OCI-LY7 (cell line): ENCODE measurements at places on chromosomes 5 and 9.

GRCh38 chr9:28583832-28584231 is 1010.6 kb upstream of the C9orf72 start:
- no peak for DNase-seq

DNA sequence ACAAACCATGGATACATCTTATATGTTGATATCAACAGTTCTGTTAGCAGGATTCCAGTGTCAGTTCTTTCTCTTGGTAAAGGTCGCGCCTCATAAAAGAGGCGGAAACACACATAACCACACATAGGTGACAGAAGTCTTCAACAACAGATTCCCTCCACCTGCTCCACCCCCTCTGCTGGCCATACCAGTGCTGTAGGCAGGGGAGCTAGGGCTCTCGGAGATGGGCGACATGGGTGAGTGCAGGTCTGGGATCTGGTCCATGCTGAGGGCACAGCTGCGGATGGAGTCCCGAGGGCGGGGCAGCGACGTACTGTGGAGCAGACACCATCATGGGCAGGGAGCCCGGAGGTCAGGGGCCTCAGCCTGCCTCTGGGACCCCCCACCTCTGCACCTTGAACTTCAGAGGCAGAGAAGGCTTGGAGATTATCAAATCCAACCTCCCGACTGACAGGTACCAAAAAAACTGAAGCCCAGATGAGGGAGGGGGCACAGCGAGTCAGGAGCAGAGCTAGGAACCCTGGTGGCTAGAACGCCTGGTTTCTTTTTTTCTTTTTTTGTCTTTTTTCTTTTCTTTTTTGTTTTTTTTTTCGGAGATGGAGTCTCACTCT is 12.0 kb upstream of the TOR2A start:
- DNase-seq: no peak

GRCh38 chr5:136206361-136206760 is 13.4 kb upstream of the SMIM32 start:
- no peak for DNase-seq

DNA sequence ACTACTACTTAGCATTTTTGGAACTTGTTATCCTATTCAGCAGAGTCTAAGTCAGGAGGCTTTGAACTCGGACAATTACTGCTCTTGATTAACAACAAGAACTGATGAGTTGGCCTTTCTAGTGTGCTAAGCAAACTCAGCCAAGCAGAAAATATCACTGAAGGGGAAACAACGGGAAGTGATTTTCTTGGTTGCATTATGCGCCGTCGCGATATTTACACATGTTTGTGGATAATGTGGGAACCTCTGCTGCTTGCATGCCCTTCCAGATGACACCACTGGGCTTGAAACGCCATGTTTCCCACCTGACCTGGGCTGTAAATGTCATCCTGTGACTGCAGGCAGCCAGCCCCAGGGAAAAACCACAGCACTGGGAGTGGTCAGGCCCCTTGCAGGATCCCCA is 205.5 kb downstream of the PAX5 start:
- DNase-seq: no peak

DNA sequence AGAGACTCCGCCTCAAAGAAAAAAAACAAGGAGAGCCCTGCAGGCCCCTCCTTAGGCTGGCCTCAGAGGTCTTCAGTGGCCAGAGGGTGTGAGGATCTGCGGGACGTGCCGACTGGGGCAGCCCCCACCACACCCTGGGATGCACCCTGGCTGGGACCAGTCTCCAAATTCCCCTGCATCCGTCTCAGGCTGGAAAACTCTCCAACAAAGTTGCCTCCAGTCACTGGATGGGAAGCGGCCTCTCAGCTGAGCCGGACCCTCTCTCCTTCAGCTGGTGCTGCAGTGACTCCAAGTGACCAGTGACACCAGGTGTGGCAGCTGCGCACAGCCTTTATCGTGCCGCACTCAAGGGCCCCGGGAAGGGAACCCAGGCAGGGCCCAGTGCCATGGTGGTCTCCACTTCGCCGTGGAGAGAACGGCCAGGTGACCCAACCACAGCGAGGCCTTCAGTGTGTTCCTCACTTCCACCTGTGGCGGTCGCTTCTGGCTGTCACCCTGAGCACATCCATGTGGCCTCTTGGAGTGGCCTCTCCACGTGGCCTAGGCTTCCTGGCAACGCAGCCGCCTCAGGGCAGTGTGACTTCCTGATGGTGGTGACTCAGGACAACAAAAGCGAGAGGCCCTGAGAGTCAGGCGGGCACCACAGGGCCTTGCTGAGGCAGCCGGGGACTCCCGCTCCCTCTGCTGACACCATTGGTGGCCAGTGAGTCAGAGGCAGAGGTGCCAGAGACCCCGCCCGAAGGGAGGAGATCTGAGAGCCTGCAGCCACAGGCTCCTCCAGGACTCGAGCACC is 19.3 kb upstream of the CAMSAP1 start:
- DNase-seq: no peak

GRCh38 chr5:53545744-53546143 is 14.7 kb upstream of the NDUFS4 start:
- no peak for DNase-seq

GRCh38 chr5:170087168-170087817 is 18.4 kb upstream of the FOXI1 start:
- no peak for DNase-seq

GRCh38 chr5:56191656-56192055 is 41.5 kb downstream of the ANKRD55 start:
- DNase-seq: no peak

- no peak for DNase-seq
These were observed 26.2 kb downstream of the NDUFA8 start for GRCh38 chr9:122133263-122133983.

GRCh38 chr5:106601620-106602019 is 1069.1 kb downstream of the EFNA5 start:
- DNase-seq: no peak

- no peak for DNase-seq
These were observed 240.2 kb downstream of the RFK start for GRCh38 chr9:76153902-76154629.

DNA sequence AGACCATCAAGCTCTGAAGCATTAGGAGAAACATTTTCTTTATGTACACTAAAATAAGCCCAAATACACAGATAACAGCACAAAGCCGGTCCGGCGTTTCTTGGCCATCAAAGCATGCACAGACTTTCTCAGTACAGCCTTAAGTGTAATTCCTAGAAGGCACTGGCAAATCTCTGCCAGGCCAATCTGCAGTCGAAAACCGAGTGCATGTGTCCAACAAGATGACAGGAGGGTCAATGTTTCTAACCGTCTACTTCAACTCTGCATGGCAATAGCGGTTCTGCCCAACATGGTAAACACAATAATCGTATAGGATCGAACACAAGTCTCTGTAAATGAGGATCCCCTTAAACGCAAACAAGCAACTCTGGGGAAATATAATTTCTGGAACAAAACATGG is 1.1 kb downstream of the ARL15 start:
- peak; percentile 7 for DNase-seq

- peak; percentile 22 for DNase-seq
These were observed 139.3 kb upstream of the IER5L start for GRCh38 chr9:129317179-129318011.

GRCh38 chr9:80648336-80648735 is 1041.0 kb downstream of the TLE1 start:
- DNase-seq: no peak

DNA sequence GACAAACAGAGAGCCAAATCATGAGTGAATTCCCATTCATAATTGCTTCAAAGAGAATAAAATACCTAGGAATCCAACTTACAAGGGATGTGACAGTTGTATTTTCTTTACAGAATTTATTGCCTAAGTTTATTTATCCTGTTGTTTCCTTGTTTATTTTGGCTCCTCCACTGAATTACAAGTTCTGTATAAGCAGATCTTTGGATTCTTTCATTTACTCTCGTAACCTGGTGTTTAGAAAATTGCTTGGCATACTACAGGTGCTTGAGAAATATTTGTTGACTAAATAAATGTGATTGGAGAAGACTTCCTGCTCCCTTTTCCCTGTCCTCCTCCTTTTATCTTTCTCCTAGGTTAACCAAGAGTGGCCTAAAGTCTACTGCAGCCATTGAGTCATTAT is 455.6 kb downstream of the TMEM38B start:
- no peak for DNase-seq

DNA sequence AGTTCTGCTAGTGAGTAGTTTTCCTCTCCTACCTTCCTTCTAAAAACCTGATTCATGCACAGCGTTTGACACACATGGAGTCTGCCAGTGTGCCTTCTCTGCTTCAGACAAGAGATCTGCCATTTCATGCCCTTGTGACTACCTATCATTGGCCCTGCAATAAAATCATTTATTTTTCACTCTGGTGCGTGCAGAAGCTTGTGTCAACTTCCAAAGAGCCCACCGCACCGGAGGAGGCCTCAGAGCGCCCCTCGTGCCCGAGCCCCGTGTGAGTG is 13.7 kb downstream of the HNRNPH1 start:
- no peak for DNase-seq

DNA sequence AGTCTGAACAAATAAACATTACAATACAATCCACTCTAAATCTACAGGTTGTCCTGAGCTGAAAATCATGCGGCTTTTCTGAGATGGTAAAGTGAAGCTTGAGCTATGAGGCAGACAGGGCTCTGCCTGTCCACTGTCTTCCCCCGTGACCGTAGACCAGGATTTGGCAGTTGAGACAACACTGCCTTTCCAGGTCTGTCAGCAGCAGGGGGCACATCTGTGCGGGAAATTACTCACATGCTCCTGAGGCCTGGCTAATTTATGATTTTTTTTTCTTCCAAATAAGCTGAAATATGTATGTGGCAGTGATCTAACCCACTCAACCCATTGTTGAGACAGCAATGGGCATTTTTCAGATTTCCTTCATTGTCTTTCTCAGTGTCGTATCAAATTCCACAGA is 307.9 kb downstream of the FBXL7 start:
- no peak for DNase-seq

DNA sequence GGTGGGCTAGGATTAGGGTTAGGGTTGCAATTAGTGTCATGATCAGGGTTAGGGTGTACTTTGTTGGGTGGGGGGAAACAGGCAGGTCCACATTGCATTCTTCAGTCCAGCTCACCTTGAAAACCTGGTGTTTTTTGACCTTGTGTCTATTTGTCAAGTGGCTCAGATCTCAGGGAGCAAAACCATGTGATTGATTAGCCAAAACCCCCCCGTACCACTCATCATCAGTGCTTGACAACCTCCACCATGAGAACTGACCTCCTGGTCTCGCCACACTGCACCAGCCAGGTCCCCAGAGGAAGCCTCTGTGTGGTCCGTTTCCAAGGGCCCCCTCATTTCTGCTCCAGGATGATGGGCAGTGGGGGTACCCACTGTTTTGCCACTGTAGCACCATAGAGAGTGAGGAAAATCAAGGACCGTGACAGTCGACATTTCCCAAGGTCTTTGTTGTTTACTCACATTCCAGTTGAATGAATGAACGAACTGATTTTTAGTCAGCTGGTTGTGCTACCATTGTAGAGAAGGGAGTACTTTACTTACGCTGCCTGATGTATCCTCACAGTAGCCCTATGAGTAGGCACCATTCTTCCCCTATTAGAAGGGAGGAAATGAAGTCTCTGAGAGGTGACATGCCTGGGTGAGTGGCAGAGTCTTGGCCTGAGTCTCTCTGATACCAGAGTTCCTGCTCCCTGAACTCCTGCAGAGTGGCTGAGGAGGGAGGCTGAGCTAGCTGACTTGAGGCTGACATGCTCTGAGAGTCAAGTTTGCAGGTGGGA is 84.8 kb downstream of the RAD23B start:
- no peak for DNase-seq

DNA sequence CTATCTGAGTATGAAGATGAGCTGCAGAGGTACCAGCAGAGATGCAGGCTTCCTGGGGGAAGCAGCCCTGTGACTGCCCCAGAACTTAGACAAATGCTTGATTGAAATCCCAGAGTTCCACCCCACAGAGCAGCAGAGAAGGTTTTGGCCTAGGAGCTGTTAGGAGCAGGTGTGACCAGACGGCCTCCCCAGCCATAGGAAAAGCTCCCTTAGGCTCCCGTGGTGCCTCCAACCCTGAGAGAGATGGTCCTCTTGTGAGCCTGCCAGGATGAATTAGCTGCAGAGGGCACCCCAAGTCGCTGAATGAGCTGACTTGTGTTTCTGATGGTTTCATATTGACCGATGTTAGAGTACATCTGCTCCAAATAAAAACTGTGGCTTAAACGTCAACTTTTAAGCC is 22.1 kb downstream of the NTRK2 start:
- DNase-seq: no peak

DNA sequence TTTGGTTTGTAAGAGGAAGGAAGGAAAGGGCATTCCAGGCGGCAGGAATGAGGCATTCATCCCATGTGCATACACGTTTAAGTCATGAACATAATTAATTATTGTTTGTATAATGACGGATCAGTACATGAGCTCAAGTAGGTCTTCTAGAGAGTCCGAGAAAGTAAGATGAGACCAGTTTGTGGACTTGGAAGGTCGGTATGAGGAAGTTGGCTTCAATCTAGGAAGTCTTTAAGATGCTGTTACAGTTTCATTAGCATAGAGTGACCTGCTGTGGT is 2.1 kb downstream of the GTF3C4 start:
- no peak for DNase-seq

- DNase-seq: no peak
These were observed 17.8 kb downstream of the FBXO38 start for GRCh38 chr5:148401604-148402003.

- no peak for DNase-seq
These were observed 53.4 kb downstream of the GALNT12 start for GRCh38 chr9:98860871-98861293.

- DNase-seq: no peak
These were observed 2.2 kb upstream of the CIZ1 start for GRCh38 chr9:128193469-128194096.

- DNase-seq: no peak
These were observed 4.4 kb upstream of the IL3 start for GRCh38 chr5:132055808-132056609.

- DNase-seq: no peak
These were observed 128.0 kb downstream of the MPDZ start for GRCh38 chr9:13151489-13151888.

DNA sequence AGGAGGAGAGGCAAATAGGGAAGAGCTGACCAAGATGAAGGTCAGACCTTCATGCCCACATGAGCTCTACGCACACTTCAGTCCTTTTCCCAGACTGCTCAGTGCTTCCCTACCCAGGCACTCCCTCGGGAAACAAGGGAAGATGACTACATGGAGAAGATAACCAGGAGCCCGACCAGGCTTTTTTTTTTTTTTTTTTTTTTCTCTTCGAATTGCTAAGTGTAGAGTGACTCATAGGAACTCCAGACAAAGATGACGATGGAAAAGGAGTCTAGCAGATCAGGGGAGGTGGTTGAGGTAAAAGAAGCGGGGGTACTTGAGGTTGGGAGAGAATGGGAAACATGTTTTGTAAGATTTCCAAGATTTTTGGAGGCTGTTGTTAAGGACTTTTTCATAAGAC is 526.1 kb downstream of the BNC2 start:
- no peak for DNase-seq
